BJ (cell line): ENCODE measurements at places on chromosomes 4 and X. TPM values are rescaled to one million over a fixed set of nuclear protein-coding genes. Genes with fewer than 3 reads are reported as not detected.

DNA sequence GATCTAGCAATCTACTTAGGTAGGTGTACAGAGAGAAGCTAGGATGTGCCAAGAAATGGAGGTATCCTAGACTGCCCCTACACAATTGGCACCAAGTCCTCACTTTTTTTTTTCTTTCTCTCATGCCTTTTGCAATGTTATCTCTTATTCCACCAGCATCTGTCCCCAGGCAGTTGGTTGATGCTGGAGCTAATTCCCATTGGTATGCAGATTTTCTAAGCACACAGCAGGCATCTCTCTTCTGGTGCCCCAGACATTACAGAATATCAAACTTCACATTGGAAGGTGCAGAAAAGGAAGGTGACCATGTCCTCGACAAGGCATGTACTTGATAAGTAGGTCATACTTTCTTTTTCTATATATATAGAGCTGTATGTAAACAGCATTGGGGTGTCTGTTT is 21.6 kb downstream of the LUZP4 start:
- no peak for DNase-seq

DNA sequence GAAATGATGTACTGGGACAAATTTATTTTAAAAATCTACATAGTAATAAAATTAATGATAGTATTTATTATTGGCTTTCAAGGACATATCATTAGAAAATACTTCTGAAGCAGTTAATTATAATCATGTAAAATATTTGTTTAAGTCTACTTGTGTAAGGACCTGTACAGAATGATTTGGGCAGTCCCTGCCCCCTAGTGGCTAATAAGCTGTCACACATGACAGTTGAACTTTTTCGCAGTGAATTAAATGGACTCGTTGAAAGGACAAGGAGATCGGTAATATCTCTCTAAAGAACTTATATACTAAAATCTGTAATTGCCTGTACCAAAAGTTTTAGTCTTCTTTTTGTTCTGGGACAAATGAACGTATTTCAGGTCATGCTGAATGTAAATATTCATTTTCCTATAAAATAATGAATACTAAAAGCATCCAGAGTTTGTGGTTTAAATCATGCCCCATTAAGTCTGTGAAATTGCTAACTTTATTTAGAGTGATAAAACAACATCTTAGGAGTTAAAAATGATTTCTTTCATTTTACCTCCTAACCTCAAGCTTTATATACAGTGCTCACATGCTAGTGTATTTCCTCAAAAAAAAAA is 13.6 kb downstream of the EXOC1 start:
- DNase-seq = no peak

- no peak for DNase-seq
These were observed 6.2 kb upstream of the NOX1 start for GRCh38 chrX:100880368-100880767.

GRCh38 chrX:134718966-134719317 is 60.7 kb upstream of the PLAC1 start:
- no peak for DNase-seq

DNA sequence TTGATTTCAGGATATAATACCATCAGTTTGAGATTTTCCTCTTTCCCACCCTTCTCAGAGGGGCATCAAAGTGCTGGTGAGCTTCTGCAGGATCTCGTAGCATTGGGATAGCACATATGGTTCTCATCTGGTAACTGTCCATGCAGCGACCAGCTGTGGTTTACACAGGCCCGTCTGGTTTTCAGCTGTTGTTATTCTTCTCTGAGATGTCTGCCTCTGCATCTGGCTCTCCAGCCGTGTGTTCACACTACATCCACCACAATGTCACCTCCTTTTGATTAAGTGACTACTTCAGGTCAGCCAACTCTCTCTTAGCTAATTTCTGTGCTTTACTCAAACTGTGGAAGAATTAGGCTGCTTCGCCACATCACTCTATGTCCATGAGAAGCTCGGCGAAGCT is 676.7 kb upstream of the TENM3 start:
- DNase-seq = no peak

DNA sequence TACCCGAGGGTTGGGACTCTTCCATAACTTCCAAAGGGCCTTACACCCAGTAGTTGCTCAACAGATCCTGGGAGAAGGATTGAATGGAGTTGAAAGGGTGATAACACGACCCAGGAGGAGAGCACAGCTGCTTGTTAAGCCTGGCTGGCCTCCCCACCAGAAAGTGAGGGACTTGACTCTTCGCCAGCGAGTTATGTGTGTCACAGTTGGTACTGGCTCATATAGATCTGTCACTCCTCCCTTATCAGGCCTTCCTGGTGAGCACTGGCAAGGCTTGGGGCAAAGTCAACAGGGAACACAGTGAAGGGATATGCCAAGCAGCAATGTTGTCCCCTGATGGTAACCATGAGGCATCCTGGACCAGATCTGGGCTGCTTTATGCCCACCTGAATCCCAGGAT is 35.8 kb downstream of the APLN start:
- DNase-seq = no peak

GRCh38 chrX:40729598-40730584 is 5.5 kb downstream of the MED14 start:
- DNase-seq = no peak

DNA sequence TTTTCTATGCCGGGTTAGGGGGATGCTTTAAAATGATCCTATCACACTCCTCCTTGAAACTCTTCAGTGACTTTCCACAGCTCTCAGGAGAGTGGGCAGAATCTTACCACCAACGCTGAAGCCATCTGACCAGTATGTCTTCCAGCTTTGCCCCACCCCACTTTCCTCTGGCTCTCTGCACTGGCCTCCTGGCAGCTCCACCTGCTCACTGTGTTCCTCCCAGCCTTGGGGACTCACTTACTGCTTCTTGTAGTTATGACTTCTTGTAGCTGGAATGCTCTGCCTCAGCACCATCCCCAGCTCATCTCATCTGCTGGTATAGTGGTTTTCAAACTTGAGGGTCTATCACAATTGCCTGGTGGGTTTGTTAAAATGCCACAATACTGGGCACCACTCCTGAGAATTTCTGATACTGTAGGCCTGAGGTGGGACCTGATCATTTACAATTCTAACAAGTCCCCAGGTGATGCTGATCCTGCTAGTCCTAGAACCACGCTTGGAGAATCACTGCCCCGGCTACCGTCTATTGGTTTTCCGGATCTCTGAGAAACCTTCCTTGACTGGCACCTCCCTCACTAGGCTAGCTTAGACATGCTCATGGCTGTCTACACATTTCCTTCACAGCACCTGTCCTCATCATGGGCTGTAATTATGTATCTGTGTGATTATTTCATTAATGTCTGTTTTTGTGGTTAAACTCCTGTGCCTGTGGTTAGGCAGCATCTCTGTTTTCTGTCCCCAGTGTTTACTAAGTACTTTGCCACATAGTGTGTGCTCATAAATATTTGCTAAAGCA is 152.2 kb downstream of the MGST2 start:
- DNase-seq = no peak

The MID1IP1 gene
- 31.4 and 38.4 TPM in 2 replicates for polyA plus RNA-seq

The FRAS1 gene
- 3.2 and 4.4 TPM in 2 replicates for polyA plus RNA-seq

The MAGEE2 gene
- polyA plus RNA-seq = not detected in 2 replicates

The KIAA1210 gene
- not detected in 2 replicates for polyA plus RNA-seq

The KCND1 gene
- 0.51 and 0.83 TPM in 2 replicates for polyA plus RNA-seq

The CTAG2 gene
- not detected in 2 replicates for polyA plus RNA-seq
